ENCODE measurements at places on chromosomes 6 and 20.

DNA sequence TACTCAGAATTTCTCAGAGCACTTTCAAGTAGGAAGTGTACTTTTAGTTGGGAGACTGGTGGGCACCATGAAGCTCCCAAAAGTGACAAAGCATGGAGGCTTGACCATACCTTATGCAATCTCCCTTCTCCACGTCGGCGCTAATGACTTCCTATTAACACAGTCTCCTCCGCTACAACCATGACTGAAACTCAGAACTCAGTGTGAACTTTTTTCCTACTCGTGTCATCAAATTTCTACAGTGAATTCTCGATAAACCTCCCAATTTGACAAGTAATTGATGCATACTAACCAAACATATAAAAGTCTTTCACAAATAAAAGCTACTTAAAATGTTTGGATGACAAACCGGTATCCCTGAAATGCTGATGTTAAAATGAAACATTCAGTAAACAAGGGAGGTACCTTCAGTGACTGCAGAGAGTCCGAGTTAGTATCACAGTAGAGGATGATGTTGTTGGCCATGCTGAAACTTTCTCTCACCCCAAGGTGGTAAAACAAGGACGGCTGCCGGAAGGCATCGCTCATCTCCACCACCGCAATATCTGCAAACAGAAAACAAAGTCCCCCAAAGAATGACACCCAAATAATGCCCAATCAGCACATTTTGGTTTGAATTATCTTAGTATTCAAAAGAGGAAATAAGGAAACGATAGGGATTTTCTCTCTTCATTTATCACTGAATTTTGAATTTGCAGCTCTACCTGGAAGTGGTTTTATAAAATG is 72.1 kb downstream of the MAP3K5 start:
- DNase-seq = no peak

GRCh38 chr20:24914388-24915241 is 34.5 kb upstream of the CST7 start:
- no peak for DNase-seq

- no peak for DNase-seq
Observed at GRCh38 chr6:159421586-159421985, 252.4 kb downstream of the FNDC1 start.

DNA sequence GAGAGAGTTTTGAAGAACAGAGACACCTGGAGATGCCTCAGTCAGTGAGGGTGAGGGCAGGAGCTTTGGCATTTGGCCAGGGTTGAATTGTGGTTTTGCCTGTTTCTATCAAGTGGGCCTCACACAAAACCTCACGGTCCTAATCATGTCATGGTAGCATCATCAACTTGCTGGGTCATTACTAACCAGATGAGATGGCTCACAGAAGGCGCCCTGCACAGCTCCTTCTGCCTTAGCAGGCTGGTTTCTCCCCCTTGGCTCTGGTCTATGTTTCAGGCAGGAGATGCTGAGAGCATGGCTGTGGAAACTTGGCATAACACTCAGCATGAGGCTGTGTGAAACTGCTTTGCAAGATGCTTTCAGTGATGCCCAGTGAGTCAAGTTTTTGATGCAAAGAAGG is 99.3 kb downstream of the LRRC1 start:
- DNase-seq = no peak

- no peak for DNase-seq
Observed at GRCh38 chr6:125718109-125718508, 31.3 kb upstream of the HEY2 start.

- DNase-seq = no peak
Observed at GRCh38 chr6:108157234-108157980, 8.4 kb upstream of the NR2E1 start.

- DNase-seq = no peak
Observed at GRCh38 chr6:152428126-152428525, 209.0 kb downstream of the SYNE1 start.

GRCh38 chr20:12090920-12091319 is 173.2 kb downstream of the BTBD3 start:
- no peak for DNase-seq

DNA sequence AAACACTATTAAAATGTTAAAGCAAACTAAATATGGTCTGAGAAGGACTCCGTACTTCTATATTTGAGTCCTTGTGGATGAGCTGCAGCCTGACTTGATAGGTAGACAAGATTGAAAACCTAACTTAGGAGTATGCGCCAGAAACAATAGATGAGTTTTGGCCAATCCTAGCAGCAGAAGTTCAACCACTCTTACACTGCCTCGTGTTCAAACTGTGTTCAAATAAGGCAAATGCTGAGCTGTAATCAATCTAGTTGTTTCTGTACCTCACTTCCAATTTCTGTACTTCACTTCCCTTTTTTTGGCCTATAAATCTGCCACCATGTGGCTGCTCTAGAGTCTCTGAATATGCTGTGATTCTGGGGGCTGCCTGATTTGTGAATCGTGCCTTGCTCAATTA is 13.2 kb upstream of the SERINC1 start:
- no peak for DNase-seq

DNA sequence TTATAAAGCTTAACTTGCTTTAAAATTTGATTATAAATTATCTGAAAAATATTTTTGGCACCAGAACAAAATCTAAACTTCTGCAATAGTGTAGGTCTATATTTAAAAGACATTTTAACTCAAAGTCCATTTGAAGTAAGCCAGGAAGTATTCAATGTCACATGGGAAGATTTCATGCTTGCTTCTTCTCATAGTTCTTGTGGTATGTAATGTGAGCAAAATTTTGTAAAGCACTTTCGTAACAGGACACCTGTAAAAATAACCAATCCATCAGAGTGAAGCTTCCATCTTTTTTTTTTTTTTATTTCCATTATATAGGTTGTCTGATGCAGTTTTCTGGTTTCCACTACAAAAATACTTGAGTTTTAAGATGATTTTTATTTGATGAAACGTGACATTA is 386.1 kb downstream of the LAMA2 start:
- no peak for DNase-seq

GRCh38 chr6:128754658-128755256 is 128.2 kb upstream of the LAMA2 start:
- no peak for DNase-seq

- DNase-seq = no peak
Observed at GRCh38 chr6:53813096-53813495, 18.3 kb downstream of the LRRC1 start.

DNA sequence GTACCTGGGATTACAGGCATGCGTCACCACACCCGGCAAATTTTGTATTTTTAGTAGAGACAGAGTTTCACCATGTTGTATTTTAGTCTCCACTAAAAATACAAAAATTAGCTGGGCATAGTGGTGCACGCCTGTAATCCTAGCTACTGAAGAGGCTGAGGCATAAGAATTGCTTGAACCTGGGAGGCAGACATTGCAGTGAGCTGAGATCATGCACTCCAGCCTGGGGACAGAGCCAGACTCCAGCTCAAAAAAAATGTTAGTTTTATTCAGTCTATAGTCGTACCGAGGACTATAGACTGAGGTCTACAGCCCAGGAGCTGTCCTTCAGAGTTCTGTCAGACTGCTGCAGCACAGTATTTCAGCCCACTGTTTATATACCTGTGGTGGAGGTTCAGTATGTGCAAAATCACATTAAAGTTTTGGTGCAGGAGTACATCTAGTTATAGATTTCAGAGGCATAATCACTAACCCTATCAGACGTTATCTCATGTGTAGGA is 3.6 kb upstream of the CASP8AP2 start:
- no peak for DNase-seq

DNA sequence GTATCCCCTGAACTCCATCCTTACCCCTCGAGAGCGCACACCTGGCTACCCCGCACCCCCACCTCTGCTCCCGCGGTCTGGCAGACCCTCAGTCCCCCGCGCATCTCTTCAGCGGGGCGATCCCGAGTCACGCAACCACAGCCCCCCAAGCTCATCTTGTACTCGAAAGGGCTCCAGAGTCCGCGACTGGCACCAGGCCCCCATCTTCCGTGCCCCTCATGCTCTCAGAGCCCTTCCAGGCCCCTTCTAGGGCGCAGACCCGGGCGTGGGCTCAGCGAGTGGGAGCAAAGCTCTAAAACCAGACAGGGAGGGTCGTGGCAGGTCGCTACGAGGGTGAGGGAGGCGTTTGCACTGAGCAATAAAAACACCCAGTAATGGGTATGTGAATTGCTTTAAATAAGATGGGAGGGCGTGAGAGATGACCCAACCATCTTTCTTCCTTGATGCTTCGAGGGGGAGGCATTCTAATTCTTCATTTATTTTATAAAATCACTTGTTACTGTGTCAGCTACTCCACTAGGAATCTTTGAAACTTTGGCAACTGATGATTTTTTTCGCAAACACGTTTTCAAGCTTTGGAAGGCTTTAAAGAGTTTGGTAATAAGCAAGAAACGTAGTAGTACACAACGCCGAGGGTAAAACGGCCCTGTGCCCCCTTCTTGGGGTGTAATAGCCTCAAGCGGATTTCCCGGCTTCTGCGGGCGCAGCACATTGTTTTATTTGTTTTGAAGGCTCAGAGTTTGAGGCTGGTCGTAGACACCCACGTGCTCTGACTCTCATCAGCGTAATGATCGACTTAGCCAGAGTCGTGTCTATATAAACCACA is 42.6 kb upstream of the SUPT3H start:
- peak; percentile 65 for DNase-seq

DNA sequence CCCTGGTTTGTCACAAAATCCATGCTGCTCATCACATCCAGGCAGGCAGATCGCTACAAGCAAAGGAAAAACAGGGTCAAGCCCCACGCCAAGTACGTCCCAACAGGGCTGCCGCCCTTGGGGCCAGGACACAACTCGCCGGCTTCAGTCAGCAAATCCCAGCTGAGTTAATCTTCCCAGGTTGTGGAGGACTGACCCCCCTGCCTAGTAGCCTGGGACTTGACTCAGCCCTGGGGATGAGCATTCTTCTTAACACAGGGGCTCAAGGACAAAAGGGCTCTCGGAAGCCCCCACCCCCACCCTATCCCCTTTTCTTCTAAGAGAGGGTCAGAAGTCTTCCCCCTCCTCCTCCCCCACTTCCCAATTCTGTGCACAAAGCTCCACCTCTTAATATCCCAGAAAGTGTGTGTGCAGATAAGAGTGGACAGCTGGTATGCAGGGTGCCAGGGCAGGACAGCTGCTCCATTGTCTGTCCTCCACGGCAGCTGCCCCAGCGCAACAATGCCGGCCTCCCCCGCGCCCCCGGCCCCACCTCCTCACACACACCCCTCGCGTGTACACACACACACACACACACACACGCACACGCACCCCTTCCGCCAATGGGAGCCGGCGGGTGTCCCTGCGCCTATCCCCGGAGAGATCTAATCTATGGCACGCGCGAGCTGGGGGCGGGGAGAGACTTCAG is 4.5 kb downstream of the DLL1 start:
- DNase-seq = no peak

DNA sequence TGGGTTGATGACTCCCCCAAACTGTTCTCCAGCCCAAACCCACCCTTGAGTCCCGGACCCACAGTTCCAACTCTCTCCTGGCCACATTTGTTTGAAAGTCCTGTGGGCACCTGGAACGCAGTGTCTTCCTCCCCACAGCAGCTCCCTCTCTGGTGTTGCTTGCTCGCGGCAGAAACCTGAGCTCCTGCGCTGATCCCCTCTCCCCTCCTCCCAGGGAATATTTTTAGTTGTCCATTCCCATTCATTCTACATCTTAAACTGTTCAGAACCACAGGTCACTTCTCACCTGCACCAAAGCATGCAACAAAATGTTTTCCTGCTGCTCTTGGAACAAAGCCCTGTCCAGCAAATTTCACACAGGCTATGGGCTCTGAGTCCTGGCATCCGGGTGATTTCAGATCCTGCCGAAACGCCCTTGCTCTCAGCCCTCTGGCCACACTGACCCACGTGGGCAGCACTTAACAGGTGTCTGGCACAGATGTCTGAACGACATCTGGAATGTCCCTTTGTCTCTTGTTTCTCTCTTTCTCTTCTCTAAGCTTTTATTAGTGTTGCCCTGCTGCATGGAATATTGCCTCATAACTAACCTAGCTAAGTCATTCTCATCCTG is 27.0 kb upstream of the PMEPA1 start:
- DNase-seq = no peak

- no peak for DNase-seq
Observed at GRCh38 chr20:19973961-19974629, 43.1 kb upstream of the NAA20 start.

- DNase-seq = no peak
Observed at GRCh38 chr20:10699941-10700340, 26.1 kb upstream of the JAG1 start.

DNA sequence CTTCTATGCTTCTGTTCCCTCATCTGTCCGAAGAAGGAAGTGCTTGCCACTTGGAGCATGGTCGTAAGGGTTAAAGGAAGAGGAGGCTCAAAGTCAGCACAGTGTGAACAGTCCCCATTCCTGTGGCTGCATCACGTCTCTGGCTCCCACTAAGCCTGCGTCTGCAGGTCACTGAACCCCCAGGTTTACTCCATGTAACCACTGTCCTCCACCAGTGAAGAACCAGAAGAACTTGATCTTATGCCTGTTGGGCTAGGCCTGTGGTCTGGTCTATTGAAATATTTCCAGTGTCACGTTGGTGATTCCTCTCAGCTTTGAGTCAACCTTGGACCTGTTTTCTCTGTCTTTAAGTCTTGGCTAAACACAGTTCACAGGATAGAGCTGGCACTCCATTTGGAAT is 45.9 kb upstream of the SCP2D1 start:
- no peak for DNase-seq

DNA sequence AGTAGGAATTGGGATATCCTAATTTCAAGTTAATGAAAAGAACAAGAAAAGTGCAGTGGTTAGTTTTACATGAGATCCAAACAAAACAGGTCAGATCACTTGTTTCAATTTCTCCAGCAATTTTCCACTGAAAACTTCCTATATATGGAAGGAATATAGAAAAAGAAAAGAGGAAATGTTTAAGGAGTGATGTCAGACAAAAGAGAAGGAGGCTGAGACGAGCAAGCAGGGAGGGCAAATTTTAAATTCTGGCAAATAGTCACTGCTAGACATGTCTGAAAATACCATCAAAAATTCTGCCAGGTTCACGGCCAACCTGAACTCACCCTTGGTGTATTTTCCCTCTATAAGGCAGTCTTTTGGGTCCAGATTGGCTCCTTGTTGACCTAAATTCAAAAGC is 9.5 kb upstream of the NUP153 start:
- DNase-seq = no peak

DNA sequence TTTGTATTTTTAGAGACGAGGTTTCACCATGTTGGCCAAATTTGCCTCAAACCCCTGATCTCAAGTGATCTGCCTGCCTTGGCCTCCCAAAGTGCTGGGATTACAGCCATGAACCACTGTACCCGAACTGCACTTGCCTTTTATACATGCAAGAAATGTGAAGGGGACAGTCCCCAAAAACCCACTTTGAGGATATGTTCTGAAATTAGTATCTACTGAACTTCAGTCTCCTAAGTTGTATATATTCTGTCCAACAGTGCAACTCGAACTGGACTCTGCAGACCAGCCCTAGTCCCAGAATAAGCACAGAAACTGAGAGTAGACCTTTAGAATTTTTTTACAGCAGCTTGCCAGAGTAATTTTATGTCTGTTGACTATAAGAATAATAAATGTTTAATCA is 28.5 kb downstream of the BACH2 start:
- no peak for DNase-seq

Measured in CD4-positive, alpha-beta T cell treated with Interleukin-1 beta for 1 hour (primary cell).